Stimulated activated effector memory CD8-positive, alpha-beta T cell treated with anti-CD3 and anti-CD28 coated beads, Interleukin-12 subunit alpha, Interleukin-12 subunit beta, amount 100 ng/mL, for 72 hours (primary cell): ENCODE measurements at places on chromosomes 4 and X.

DNA sequence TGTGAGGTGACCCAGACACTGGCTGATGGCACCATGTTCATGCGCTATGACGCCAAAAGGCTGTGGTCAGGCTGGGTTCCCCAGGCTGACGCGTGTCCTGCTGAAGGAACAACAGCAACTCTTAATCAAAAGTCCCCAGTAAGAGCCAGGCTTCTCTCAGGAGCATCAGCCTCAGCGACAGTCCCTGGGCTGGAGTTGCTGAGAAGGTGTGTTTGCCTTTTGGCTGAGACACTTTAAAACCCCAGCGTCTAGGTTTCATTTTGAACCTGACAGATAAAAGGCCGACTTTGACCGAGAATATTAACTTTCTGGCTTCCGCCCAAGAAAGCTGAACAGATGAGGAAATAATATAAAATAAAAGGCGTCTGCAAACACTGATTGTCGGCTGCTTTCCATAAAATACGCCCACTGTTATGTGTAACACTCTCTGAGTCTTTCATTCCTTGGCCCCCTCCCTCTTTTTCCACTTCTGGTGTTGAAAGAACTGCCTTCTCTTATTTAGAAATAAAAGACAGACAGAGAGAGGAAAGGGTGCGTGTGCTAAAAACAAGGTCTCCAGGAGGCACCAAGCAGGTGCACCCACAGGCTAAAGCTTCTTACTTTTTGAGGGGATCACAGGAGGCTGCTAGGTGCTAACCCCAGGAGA, 373.6 kb downstream of the MID1IP1 start:
- DNase-seq = no peak

GRCh38 chrX:54922547-54922946, 1.9 kb downstream of the TRO start:
- DNase-seq = no peak

- no peak for DNase-seq
These were observed 894.4 kb downstream of the FAT4 start for GRCh38 chr4:126209147-126209546.

- no peak for DNase-seq
These were observed 326.9 kb upstream of the SLIT2 start for GRCh38 chr4:19924761-19925160.

DNA sequence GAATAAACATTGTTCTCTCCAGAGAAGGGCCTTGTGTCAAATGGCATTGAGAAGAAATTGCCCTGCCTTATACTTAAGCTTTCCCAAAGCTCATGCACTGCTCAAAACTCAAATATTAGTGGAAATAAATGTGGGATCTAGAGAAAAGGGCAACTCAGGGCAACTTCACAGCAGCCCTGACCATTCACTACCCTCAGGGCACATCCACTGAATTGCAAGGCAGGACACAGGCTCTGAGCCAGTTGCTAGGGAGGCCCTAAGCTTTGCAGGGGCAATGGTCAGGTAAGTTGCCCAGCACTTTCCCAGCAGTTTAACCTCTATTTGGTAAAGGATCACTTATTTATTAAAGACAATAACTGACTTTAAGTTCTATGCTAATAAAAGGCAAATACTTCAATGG, 255.3 kb upstream of the TEX13A start:
- DNase-seq = no peak
